AG08395 (cell line): ENCODE measurements at places on chromosomes 2 and 18.

- DNase-seq: no peak
These were observed 97.8 kb downstream of the MYT1L start for GRCh38 chr2:2233171-2233826.

DNA sequence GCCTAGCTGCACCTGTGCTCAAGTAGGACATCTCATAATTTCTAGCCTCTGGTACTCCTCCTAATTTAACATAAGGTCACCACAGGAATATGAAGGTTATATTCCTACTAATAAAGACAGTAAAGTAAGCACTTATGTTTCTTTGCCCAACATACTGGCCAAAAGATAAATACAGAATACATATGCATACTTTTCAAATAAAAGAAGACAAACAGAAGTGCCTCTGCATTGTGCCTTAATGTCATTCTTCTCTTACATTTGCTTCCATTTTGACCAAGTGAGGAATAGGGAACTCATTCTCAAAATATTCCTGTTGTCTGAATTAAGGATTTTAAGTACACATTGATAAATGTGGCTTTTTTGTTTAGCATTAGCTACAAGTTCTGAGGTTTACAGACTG, 5.6 kb downstream of the BCL11A start:
- DNase-seq: no peak

- no peak for DNase-seq
These were observed 104.6 kb upstream of the CHRNA1 start for GRCh38 chr2:174868878-174869277.

DNA sequence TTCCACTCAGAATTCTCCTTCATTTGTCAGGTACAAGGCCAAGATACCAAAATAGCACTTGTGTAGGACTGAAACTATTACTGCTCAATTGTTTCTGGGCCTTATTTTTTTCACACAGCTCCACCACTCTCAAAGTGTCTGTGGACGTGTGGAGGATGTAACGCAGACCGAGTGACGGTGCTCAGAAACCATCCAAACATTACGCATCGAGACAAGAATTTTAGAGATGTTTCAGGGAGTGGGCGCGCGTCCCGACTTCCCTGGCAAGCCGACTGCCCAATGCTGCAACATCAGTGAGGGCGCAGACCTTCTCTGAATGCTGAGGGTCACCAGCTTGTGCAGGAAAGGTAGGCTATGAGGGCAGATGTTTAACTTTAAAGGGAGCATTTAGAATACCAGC, 108.4 kb downstream of the GATA6 start:
- no peak for DNase-seq

- DNase-seq: peak; percentile 7
These were observed 368.4 kb upstream of the SLC8A1 start for GRCh38 chr2:40820319-40820718.

GRCh38 chr18:22470248-22471235, 52.8 kb upstream of the CTAGE1 start:
- DNase-seq: no peak

- DNase-seq: no peak
These were observed 84.6 kb downstream of the RDH14 start for GRCh38 chr2:18475884-18476283.
